Peyer's patch (tissue), 4 donors: ENCODE measurements at places on chromosomes 4 and X.

GRCh38 chr4:140004922-140005627 lies 148.9 kb downstream of the MAML3 start:
- DNase-seq: no peak

DNA sequence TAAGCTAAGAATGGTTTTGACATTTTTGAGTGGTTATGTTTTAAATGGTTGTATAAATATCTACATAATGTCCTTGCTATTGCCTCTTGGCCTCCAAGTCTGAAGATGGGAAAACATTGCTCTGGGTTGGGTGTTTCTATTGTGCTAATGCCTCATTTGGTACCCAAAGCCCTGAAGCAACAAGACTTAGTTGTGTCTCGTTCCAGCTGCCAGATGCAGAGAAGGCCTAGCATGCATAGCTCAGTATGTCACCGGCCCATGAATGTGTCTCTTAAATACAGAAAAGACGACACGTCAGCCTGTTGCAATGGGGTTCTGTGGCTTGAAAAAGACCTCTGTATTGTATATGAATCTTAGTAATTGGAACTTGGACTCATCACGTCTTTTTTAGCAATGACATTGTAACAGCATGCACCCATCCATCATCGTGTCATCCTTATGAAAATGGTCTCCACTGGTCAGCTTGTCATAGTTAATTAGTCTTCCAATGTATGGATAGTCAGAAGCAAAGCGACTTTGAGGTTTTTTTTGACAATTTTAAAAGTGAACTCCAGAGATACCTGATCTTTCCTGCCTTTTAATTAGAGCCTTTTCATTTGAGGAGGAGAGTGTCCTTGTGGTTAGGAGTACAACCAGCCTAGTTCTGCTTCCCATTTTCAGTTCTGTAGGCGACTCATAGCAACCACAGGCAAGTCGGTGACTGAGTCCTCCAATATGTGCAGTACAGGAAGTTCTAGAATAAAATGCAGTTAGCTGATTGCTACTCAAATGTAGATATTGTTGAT lies 126.4 kb upstream of the GATB start:
- DNase-seq: no peak

- no peak for DNase-seq
Measured at GRCh38 chr4:15255537-15255936, 172.3 kb upstream of the C1QTNF7 start.

DNA sequence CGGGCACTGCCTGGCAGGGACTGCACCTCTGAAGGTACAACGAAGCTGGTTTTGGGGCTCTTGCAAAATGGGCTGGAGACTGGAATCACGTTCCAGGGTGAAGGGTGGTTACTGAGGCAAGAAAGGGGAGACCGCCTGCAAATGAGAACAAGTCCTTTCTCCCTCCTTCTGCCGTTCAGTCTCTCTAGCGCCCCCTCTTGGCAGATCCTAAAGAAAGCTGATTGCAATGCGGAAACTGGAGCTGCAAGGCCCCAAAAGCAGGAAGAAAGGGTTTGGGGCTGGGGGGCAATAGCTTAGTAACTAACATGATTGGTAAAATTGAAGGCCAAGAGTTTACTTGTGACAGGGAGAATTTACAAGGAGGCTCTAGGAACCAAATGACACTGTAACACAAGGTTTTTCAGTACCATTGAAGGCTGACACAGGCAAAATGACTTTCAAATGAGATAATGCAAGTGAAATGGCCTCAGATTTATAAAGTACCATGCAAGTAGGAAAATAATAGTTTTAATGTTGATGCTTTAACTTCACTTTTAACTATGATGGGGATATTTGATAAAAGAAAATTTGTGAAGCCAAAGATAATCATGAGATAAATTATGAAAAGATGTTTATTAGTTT lies 222.7 kb upstream of the HAND2 start:
- no peak for DNase-seq

- no peak for DNase-seq
Measured at GRCh38 chrX:18543738-18544137, 118.3 kb downstream of the CDKL5 start.

GRCh38 chr4:13592220-13592619 lies 35.3 kb downstream of the BOD1L1 start:
- DNase-seq: no peak

DNA sequence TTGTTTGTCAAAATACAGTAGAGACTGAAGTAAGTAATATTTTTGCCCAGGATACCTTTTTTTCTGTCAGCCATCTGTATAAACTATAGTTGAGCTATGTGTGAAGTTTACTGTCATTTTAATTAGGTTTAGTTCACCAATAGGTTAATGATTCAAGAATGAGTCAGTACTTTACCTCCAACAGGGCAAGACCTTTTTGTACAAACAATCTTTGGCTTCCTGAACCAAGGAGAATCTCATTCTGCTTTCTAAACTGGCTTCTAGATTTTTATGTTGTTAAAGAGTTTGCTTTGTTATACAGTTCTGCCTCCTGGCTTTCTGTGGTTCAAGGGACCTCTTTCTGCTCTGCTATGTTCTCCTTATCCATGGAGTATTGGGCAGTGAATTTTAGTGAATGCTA lies 412.0 kb upstream of the NR3C2 start:
- DNase-seq: no peak

DNA sequence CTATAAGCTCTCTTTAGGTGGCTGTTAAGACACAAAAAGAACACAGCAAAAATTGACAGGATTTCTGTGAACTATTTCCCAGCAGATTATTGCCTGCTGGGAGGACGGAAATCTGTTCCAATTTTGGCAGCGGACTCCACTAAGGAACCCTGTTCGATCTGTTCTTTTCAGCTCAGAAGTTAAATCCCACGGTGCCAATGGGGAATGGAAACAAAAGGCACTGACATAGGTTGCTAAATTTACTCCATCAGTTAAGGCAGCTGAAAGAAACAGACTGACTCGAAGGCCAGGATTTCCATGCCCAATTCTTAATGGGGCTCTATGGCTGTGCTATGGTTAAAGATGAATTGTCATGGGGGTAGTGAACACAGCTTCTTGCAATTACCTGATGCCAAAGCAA lies 126.5 kb upstream of the HPGD start:
- DNase-seq: no peak

- DNase-seq: no peak
Measured at GRCh38 chr4:52919461-52919860, 57.3 kb downstream of the RASL11B start.

DNA sequence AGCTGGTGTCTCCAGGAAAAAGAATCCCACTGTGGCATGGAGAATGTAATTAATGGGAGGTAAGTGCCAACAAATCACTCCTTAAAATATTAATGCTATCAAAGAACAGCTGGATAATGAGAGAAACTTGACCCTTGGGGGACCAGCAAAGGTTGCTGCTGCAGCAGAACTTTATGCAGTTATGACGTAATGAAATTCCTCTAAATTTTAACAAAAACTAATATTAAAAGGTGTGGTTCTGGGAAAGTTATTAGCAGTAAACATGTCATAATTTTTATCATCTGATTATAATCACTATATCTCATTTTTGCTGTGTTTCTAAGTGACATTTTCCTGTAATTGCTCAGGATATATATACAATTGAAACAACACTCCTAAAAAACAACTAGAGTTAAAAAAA lies 1.7 kb upstream of the SHISA3 start:
- DNase-seq: no peak

- no peak for DNase-seq
Measured at GRCh38 chrX:151015684-151016083, 32.5 kb downstream of the HMGB3 start.

DNA sequence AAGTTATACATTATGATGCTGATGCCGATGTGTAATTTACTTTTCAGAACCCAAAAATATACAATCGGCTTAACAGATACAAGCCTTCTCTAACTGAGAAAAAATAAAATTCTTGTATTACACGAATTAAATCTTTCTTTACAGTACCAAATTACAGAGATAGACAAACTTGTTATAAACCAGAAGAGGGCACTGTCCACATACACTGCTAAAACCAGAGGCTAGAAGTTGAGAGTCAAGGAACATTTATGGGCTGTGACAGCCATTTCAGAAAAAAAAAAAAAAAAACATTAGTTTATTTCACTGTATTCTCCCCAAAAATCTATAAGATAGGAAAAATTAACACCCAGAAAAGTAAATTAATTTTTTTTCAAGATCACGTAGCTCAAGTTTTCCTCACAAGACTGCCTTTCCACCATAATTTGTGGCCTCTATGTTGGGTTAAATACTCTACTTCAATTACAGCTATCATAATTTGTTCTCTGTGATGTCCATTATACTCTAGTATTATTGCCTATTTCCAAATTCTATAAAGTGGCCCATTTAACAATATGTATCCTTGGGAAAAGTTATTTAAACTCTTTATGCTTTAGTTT lies 12.0 kb downstream of the EREG start:
- no peak for DNase-seq

- DNase-seq: no peak
Measured at GRCh38 chr4:138226351-138226750, 15.8 kb downstream of the SLC7A11 start.

- DNase-seq: no peak
Measured at GRCh38 chr4:90456891-90457290, 329.7 kb downstream of the CCSER1 start.

- no peak for DNase-seq
Measured at GRCh38 chrX:13587786-13588477, 18.5 kb downstream of the EGFL6 start.

GRCh38 chr4:10622728-10623127 lies 61.8 kb downstream of the CLNK start:
- DNase-seq: no peak

GRCh38 chrX:130680164-130681035 lies 222.6 kb downstream of the ENOX2 start:
- no peak for DNase-seq

GRCh38 chr4:15899511-15899910 lies 39.0 kb downstream of the FGFBP1 start:
- no peak for DNase-seq

DNA sequence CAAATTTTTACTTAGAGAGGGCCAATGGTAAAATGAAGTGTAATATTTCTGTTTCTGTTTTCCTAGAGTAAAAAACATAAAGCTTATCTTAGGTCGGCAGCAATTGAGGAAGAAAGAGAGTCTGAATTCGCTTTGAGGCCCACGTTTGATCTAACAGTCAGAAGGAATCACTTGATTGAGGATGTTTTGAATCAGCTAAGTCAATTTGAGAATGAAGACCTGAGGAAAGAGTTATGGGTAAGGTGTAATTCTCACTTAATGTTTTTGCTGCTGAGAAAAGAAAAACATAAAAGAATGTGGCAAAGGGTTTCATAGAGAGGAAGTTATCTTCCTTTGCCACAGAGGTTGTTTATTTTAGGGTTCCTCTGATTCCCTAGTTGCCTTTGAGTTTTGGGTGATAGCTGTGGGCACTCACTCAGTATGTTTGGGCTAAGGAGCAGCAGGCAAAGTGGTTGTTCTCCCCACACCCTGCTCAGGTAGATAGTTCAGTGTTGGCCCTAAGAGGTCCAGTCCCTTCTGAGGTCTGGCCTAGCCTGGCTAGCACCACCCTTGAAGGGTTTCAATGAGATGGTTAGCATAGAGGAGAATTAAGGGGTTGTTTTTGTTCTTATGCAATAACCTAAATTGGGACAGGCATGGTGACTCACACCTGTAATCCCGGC lies 32.3 kb downstream of the HERC5 start:
- DNase-seq: no peak

GRCh38 chrX:7580127-7580526 lies 262.8 kb upstream of the VCX start:
- DNase-seq: no peak

- no peak for DNase-seq
Measured at GRCh38 chr4:89368861-89369260, 61.3 kb upstream of the GPRIN3 start.

GRCh38 chr4:11155208-11155867 lies 273.4 kb downstream of the HS3ST1 start:
- DNase-seq: no peak

DNA sequence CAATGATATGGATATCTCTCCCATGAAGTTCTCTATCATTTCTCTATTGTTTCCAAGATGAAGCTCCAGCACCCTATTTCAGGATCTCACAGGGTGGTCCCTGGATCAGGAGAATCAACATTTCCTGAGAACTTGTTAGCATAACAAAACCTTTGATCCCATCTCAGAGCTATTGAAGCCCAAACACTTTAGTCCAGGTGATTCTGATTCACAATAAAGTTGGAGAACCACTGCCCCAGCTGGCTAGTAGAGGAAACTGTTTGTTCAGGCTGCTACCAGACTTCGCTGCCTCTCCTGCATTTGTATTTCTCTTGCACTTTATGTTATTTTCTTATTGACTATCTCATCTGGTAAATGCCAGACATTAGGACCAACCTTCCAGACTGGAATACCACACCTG lies 65.4 kb downstream of the CEP44 start:
- no peak for DNase-seq

GRCh38 chrX:109742722-109743121 lies 9.7 kb upstream of the ACSL4 start:
- DNase-seq: no peak

- DNase-seq: no peak
Measured at GRCh38 chr4:38328989-38329729, 334.8 kb upstream of the KLF3 start.

DNA sequence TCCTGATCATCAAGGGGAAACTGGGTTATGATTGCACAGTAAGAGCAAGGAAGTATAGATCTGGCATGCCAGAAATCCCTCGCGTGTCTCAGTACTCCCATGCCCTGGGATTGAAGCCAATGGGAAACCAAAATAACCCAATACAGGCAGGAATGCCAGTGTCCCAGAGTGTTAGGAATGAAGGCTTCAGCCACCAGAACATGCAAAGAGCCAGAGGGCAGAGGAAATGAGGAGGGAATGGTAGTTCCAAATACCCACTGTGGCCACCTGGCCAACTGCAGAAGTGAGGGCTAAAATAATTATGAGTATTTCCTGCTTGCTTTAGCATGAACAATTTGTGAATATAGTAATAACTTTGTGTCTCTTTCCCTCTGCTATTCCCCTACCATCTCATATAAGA lies 12.2 kb downstream of the MTNR1A start:
- DNase-seq: no peak

- DNase-seq: no peak
Measured at GRCh38 chr4:15878011-15878410, 60.5 kb downstream of the FGFBP1 start.

GRCh38 chrX:14872355-14872754 lies 514 bp downstream of the FANCB start:
- DNase-seq: no peak

DNA sequence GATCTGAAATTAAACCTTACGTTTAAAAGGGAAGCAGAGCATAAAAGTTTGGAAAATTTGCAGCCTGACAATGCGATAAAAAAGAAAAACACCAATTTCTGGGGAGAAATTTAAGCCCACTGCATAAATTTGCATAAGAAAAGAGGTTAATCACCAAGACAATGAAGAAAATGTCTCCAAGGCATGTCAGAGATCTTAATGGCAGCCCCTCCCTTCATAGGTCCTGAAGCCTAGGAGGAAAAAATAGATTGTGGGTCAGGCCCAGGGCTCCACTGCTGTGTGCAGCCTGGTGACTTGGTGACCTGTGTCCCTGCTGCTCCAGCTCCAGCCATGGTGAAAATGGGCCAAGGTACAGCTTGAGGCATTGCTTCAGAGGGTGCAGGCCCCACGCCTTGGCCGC lies 264.0 kb upstream of the CT83 start:
- no peak for DNase-seq

- DNase-seq: no peak
Measured at GRCh38 chr4:21195682-21196081, 495.4 kb downstream of the PACRGL start.

GRCh38 chr4:112270640-112271421 lies 14.9 kb downstream of the TIFA start:
- DNase-seq: no peak
